ENCODE measurements at places on chromosomes 1 and 21.

GRCh38 chr1:181149326-181150125 is 61.0 kb downstream of the IER5 start:
- DNase-seq, result no peak

DNA sequence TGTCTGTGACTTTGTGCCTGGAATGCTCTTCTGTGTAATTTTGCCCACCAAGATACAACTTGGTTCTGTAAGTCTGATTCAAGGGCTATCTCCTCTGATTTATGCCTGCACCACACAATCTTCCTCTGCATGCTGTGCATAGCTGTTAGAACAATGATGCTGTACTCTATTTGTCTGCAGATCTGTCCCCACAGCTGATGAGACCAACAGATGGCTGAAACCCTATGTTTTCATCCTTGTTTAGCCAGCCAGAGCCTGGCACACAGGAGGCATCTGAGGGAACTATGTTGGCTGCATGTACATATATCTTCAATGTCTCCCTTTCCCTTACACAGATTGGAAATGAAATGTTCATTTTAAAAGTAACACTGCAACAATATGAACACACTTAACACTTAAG is 58.0 kb upstream of the ABCA4 start:
- no peak for DNase-seq

DNA sequence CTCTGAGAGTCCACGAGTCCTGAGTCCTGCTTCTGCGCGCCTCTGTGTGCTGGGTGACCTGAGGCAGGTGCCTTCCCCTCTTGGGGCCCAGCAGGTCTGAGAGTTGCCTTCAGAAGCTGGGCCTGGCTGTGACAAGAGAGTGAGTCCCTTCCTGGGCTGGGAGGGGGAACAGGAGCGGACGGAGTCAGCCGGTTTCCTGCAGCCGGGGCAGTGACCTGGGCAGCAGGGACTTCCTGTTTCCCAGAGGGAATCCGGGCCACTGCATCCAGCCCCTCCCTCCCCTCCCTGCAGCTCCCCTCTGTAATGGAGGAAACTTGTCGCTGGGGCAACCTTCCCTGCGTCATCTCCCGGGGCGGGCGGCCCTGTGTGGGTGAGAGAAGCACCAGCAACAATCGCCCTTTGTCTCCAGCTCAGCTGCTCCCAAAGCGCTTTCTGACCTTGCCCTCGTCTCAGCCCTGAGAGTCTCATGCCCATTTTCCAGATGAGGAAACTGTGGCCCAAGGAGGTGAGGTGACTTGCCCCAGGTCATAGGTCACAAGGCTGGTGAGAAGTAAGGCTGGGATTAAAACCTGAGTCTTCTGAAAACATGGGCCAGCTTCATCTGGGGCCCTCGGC is 61.1 kb downstream of the SDC3 start:
- DNase-seq, result peak; percentile 47

GRCh38 chr1:87136607-87137341 is 191.9 kb upstream of the LMO4 start:
- no peak for DNase-seq

GRCh38 chr1:50531601-50532000 is 108.4 kb upstream of the DMRTA2 start:
- no peak for DNase-seq

- no peak for DNase-seq
Observed at GRCh38 chr1:37186246-37186756, 152.0 kb upstream of the GRIK3 start.

GRCh38 chr1:109636201-109636952 is 16.7 kb downstream of the AMPD2 start:
- no peak for DNase-seq

DNA sequence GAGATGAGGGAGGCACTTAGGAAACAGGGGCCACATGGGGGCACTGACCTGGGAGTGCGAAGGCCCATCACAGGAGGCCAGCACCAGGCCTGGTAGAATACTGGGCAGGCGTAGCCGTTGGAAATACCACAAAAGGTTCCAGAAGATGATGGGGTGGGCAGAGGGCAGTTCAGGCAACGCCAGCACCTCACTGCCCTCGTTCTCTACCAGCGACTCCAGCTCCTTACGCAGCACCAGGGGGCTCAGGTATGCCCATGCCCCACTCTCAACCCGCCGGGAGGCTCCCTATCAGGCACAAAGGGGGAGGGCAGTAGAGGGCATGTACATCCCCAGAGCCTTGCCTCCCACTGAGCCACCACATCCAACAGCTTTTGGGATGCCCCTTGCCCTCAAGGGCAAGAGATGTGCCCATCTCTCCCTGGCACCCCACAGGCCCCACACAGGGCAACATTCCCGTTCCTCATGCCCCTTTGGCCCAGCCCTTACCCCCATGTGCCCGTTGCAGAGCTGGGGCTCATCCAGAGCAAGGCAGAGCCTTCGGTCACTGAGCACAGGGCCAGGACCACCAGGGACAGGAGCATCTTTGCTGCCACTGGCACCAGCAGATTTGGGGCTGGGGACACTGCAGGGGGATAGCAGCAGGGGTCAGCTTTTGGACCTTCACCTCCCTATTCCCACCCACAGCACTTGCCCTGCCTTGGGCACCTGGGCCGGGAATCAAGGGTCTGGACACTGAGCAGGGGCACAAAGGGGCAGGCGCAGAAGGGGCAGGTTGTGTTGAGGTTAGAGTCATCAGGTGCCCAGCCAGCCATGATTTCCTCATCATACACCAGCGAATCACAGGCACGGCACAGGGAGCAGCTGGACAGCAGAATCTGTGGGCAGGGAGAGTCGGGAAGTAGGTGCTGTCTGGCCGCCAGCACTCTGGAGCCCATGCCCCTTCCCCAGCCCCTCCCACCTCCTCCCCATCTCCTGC is 9.7 kb upstream of the GATAD2B start:
- DNase-seq, result peak; percentile 23

GRCh38 chr1:1943834-1944570 is 24.9 kb upstream of the TMEM52 start:
- peak; percentile 66 for DNase-seq

DNA sequence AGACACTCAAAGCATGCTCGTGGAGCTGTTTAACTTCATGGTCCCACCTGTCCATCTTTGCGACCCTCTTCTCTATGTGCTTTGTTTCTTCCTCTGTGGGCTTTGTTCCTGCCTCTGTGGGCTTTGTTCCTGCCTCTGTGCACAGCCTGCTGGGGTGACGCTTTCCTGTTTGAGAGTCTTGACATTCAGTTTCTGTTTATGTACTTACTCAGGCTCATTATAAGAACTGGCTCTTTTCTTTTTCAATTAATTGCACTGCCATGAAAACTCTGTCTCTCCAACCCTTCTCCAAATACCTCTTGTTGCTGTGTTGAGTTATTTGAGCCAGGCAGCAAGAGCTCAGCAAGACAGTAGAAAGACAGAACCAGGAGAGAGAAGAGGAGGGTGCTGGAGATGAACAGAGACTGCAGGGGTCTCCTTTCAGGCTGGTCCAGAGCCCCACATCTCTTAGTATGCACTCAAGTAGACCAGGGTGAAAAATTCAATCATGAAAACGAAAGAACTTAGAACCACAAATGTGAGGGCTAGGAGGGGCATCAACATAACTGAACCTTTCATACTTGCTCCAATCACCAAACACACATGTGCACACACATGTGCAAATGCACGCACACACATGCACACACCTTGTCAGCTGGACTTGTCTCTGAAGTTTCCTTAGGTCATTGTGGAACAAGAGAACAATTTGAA is 88.3 kb upstream of the SGIP1 start:
- no peak for DNase-seq

DNA sequence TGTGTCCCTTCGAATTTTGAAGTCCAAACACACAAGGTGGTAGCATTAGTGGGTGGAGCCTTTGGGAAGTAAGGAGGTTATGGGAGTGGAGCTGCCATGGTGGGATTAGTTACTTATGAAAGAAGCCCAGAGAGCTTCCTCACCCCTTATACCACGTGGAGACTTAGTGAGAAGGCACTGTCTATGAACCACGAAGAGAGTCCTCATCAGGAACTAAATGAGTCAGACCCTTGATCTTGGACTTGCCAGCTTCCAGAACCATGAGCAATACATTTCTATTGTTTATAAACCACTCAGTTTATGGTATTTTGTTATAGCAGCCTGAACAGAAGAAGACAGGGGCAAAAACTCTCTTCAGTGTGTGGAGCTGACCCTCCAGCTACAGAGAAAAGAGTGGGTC is 259.3 kb upstream of the AJAP1 start:
- DNase-seq, result no peak

DNA sequence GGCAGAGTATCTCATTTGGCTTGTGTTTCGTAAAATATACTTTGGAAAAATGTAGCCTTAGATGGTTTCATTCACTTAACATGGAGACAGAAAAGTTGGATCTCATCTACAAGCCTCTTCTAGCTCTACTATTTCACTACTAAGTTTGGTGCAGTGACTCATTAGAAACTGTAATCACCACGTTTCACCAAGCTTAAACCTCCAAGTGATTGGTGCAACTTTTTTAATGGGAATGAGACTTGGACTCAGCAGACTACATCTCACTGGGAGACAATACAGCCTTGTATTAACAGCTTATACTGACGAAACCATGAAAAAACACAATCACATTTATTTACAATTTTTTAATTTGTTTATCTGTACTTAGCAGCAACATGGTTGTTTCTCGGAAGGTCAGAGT is 29.9 kb upstream of the NRIP1 start:
- no peak for DNase-seq

DNA sequence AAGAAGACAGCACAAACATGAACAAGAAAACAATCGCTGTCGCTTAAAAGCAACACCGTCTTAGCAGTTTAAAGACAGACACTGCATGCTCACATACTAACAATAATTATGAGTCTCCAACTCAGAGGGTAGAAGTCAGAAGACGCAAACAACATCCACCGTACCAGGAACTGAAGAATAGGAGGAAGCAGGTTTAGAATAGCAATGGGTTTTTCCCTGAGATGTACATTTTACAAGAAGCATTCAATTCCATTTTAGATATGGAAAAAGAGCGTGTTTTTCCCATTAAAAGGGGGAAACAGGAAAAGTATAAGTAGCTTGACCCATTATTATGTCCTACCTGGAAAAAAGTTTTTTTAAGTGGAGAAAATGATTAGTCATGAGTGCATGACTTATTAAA is 34.5 kb upstream of the KCNE1 start:
- DNase-seq, result no peak

GRCh38 chr1:97348599-97349265 is 572.1 kb downstream of the DPYD start:
- no peak for DNase-seq

- DNase-seq, result no peak
Observed at GRCh38 chr21:15272591-15272990, 207.8 kb upstream of the NRIP1 start.

DNA sequence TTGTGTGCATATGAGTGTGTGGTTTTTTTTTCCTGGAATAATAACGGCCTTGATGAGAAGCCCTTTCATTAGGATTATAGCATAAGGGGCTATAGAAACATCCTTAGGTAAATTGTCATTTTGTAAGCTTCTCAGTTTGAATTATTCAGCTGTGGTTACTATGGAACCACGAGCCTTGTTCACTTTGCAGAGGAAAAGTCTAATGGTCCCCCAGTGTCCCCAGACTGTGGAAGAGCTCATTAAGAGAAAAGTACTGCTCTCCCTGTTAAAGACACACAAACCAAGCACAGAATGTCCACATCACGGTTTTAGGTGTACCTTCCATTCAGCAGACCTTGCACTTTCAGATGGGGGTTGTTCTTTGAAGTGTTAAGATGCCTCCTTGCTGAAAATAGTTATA is 199.3 kb upstream of the DEPDC1 start:
- no peak for DNase-seq

- DNase-seq, result no peak
Observed at GRCh38 chr1:162666006-162666645, 33.9 kb downstream of the DDR2 start.

DNA sequence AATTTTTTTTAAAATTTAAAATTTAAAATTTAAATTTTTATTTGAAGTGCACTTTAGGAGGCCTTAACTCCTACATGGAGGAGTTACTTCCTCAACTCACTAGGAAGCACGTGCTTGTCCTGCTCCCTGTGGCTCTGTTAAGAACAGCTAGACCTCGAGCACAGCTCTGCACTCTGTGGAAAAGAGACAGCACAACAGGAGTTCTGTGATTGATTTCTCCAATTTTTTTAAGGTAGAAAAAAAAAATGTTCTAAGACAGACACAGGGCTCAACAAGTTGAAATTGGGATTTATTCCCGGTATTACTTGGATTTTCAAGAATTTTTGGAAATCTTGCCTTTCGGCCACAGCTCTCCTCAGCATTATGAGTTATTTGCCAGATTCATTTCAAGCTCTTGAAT is 356.6 kb upstream of the LYPLAL1 start:
- DNase-seq, result peak; percentile 29

GRCh38 chr1:151058692-151059091 is 730 bp downstream of the CDC42SE1 start:
- peak; percentile 45 for DNase-seq

GRCh38 chr1:58293388-58293787 is 253.1 kb downstream of the OMA1 start:
- DNase-seq, result no peak

GRCh38 chr1:33379631-33380354 is 51.1 kb downstream of the PHC2 start:
- DNase-seq, result no peak

DNA sequence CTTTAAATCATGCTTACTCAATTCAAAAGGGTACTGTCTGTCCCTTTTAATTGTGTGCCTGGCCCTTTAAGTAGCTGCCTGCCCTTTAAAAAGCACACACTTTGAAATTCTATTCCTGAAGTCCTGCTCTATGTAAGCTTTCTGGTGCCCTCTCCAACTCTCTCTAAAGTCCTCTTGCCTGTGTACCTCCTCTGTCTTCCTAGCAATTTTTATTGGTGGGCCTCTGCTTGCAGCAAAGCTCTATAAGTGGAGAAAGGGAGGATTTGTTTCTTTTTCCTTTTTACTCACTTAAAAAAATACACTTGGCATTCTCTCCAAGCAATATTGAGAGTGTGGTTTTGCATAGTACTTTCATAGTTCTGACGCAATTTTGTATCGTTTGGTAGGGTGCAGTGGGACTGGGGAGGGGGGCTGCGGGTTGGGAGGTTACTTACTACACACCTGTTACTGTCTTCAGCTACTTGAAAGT is 135.4 kb downstream of the LMO4 start:
- no peak for DNase-seq

DNA sequence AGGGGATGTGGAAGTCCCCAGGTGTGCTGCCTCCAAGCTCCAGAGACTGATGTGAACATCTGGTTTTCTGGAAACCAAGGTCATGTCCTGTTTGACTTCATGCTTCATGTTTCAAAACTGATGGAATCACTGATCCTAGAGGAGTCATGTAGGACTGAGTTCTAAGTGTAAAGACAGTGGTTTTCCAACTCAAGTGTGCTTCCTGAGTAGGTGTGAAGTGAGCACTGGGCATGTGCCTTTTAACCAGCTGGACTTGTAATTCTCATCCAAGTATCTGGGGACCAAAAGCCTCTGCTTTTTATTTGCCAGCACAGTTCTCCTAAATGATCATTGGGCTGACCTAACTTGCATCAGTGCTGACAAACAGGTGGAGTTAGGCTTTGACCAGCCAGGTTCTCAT is 36.9 kb downstream of the ABCA4 start:
- no peak for DNase-seq

GRCh38 chr1:154496383-154496782 is 5.6 kb upstream of the TDRD10 start:
- no peak for DNase-seq
